ENCODE measurements at places on chromosomes 3 and 15. TPM values are rescaled to one million over a fixed set of nuclear protein-coding genes. Genes with fewer than 3 reads are reported as not detected.

AADAC gene
- total RNA-seq, result not detected

PLA2G4F gene
- not detected for total RNA-seq

DYNC1LI1 gene
- total RNA-seq, result 22.1 TPM

SIDT1 gene
- 5.5 TPM for total RNA-seq

DNAH1 gene
- 14.4 TPM for total RNA-seq

FANCD2OS gene
- total RNA-seq, result not detected

SLC6A20 gene
- total RNA-seq, result 13.4 TPM

CHRNA3 gene
- total RNA-seq, result not detected

LXN gene
- total RNA-seq, result 14.4 TPM

ZNF774 gene
- total RNA-seq, result 0.90 TPM

STRIT1 gene
- not detected for total RNA-seq

SCAMP5 gene
- 6.9 TPM for total RNA-seq

KNG1 gene
- not detected for total RNA-seq

CD276 gene
- total RNA-seq, result 42.6 TPM

FAM174B gene
- 6.6 TPM for total RNA-seq

AMOTL2 gene
- total RNA-seq, result 216 TPM

GP5 gene
- not detected for total RNA-seq

SLC28A1 gene
- total RNA-seq, result 0.22 TPM

SSUH2 gene
- total RNA-seq, result 0.44 TPM

STAC gene
- total RNA-seq, result 3.3 TPM

ZNF80 gene
- total RNA-seq, result not detected

TGM4 gene
- not detected for total RNA-seq

SECISBP2L gene
- total RNA-seq, result 178 TPM

RARB gene
- 16.6 TPM for total RNA-seq

NCEH1 gene
- total RNA-seq, result 5.7 TPM

HRH1 gene
- total RNA-seq, result 20.3 TPM

CCDC39 gene
- not detected for total RNA-seq

All from tibial nerve (tissue), 4 donors.